ENCODE measurements at places on chromosomes 2 and 18. TPM values are rescaled to one million over a fixed set of nuclear protein-coding genes. Genes with fewer than 3 reads are reported as not detected.

The INPP5D gene
- total RNA-seq, result 4.9 TPM

The SLC9A4 gene
- not detected for total RNA-seq

The SCN2A gene
- 117 TPM for total RNA-seq

The RSAD2 gene
- total RNA-seq, result 1.5 TPM

The SCN9A gene
- 69.0 TPM for total RNA-seq

All from cerebellum (tissue), 4 donors.